ENCODE measurements at places on chromosomes 7 and 10. TPM values are rescaled to one million over a fixed set of nuclear protein-coding genes. Genes with fewer than 3 reads are reported as not detected.

Gene HOXA5
- not detected for total RNA-seq

Gene CHPF2
- total RNA-seq, result 40.2 TPM

Gene UBE2D1
- 7.3 TPM for total RNA-seq

Gene NRCAM
- total RNA-seq, result 1.1 TPM

Gene IDI2
- total RNA-seq, result not detected

Gene TMEM130
- total RNA-seq, result 0.12 TPM

Gene PDE6C
- not detected for total RNA-seq

Gene UTF1
- not detected for total RNA-seq

Gene SORCS1
- not detected for total RNA-seq

Gene ANKRD61
- 0.35 TPM for total RNA-seq

Gene MYL7
- 0.82 TPM for total RNA-seq

Gene TMEM270
- not detected for total RNA-seq

Gene EDRF1
- 14.5 TPM for total RNA-seq

Gene CPVL
- 1.9 TPM for total RNA-seq

Gene ADK
- 16.4 TPM for total RNA-seq

Gene SAMD9L
- total RNA-seq, result 9.5 TPM

Gene RPS24
- 2,574 TPM for total RNA-seq

Gene MPP7
- total RNA-seq, result 0.23 TPM

Gene CCL26
- total RNA-seq, result 1.4 TPM

Gene ACTR3C
- 0.15 TPM for total RNA-seq

Gene UPK3B
- not detected for total RNA-seq

Gene PIK3CG
- not detected for total RNA-seq

Gene ZNF12
- total RNA-seq, result 9.7 TPM

Gene GLCCI1
- 2.1 TPM for total RNA-seq

Gene SCIN
- 0.23 TPM for total RNA-seq

Gene SPDYE6
- not detected for total RNA-seq

Gene CHST15
- 13.0 TPM for total RNA-seq

Gene CYP2C18
- not detected for total RNA-seq

Gene SAP25
- total RNA-seq, result 0.08 TPM

Gene PHYHIPL
- total RNA-seq, result not detected

Gene GCK
- total RNA-seq, result 1.6 TPM

Gene ACBD7
- 1.1 TPM for total RNA-seq

Gene TRIM50
- total RNA-seq, result not detected

Gene CTNNA3
- not detected for total RNA-seq
